Psoas muscle (tissue), 8 donors: ENCODE measurements at places on chromosomes 12 and 14.

- peak; percentile 69 for DNase-seq
Observed at GRCh38 chr12:56129206-56129941, 1.3 kb downstream of the ESYT1 start.

- no peak for DNase-seq
Observed at GRCh38 chr14:87489196-87489819, 503.7 kb downstream of the GALC start.

GRCh38 chr12:127555071-127555470 is 711.9 kb upstream of the TMEM132C start:
- DNase-seq: no peak

- DNase-seq: no peak
Observed at GRCh38 chr12:97650242-97650641, 187.6 kb downstream of the RMST start.

- no peak for DNase-seq
Observed at GRCh38 chr14:90760078-90760444, 56.2 kb downstream of the TTC7B start.

DNA sequence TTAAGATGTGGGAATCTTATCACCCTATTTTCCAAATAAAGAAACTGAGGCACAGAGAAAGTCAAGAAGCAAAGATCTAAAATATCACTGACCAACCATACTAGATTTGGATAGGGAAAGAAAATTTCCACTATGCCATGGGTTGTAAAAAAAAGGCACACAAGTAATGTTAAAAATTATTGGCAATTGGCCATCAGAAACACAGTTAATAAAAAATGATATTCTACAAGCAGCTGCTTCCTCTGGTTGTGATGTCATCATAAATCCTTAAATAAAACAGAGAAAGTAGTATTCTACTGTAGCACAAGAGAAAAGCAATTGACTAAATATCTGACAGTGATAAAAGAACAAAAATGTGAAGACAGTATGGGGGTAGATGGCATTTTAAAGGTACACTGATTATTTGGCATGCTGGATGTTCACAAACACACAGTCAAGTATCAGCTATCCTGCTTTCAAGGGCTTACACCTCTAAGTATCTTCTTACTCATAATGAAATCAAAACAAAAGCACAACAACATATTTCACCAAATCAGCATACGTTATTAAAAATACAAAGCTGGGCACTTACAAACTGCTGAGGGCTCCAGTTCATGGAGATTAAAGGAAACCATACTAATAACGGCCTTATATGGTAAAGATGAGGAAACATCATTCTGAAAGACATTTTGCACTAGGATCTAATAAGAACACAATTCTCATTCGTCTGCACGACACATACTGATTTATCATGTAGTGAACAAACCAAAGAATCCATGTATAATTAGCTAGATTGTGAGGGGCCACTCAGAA is 45.7 kb downstream of the CORO1C start:
- DNase-seq: no peak
